Mesenchymal stem cell (in vitro differentiated cells and primary cell): ENCODE measurements at places on chromosomes 2 and 18.
A peak's percentile ranks its signal among the peaks of the same experiment; 100 is the strongest.

- H3K27me3 ChIP-seq: no peaks in the 10 kb centered on the region
- H3K36me3 ChIP-seq: no peaks in the 10 kb centered on the region
- H3K4me1 ChIP-seq: no peaks in the 10 kb centered on the region
- H3K4me3 ChIP-seq: no peak overlapping the region
- DNase-seq: no peak
- no peak overlapping the region for H3K27ac ChIP-seq
Measured at GRCh38 chr2:25920786-25921415, 42.6 kb upstream of the ASXL2 start.

DNA sequence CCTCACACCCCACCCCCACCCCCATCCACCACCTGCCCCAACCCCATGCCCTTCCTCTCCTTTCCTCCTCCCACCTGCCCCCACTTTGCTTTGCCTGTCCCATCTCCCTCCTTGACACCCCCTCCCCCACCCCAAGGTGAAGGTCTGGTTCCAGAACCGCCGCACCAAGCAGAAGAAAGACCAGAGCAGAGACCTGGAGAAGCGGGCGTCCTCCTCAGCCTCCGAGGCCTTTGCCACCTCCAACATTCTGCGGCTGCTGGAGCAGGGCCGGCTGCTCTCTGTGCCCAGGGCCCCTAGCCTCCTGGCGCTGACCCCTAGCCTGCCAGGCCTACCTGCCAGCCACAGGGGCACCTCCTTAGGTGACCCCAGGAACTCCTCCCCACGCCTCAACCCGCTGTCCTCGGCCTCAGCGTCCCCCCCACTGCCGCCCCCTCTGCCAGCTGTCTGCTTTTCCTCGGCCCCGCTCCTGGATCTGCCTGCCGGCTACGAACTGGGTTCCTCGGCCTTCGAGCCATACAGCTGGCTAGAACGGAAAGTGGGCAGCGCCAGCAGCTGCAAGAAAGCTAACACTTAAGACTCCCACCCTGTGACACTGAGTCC, 3.0 kb upstream of the ATP6V1B1 start:
- H3K27me3 ChIP-seq: peaks cover 22% of the 10 kb centered on the region
- H3K27ac ChIP-seq: no peak overlapping the region
- peaks cover 3% of the 10 kb centered on the region for H3K4me1 ChIP-seq
- no peaks in the 10 kb centered on the region for H3K36me3 ChIP-seq
- no peak overlapping the region for H3K4me3 ChIP-seq

- H3K27me3 ChIP-seq: no peaks in the 10 kb centered on the region
- H3K27ac ChIP-seq: no peak overlapping the region
- H3K36me3 ChIP-seq: no peaks in the 10 kb centered on the region
- H3K4me3 ChIP-seq: no peak overlapping the region
- no peaks in the 10 kb centered on the region for H3K4me1 ChIP-seq
Measured at GRCh38 chr2:126100962-126101361, 555.0 kb upstream of the GYPC start.

DNA sequence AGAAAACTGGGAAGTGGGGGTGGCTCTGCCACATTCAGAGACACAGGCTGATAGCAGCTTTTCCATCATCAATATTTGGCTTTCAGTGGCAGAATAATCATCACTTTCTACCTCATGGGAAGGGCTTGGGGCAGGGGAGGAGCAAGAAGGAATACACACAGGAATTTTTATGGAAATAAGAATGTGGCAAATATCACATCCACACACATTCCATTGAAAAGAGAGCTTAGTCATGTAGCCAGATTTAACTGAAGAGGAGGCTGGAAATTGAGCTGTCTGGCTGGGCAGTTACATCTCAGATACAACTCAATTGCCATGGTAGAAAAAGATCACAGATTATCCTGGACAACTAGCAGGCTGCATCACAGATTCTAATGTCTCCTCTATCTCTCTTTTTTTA, 1474.0 kb upstream of the ACVR2A start:
- H3K27ac ChIP-seq: peak overlapping the region; percentile 26
- H3K36me3 ChIP-seq: no peaks in the 10 kb centered on the region
- H3K4me3 ChIP-seq: no peak overlapping the region
- no peaks in the 10 kb centered on the region for H3K27me3 ChIP-seq

GRCh38 chr2:226327830-226328229, 471.8 kb downstream of the IRS1 start:
- no peak overlapping the region for H3K4me3 ChIP-seq
- H3K27me3 ChIP-seq: no peaks in the 10 kb centered on the region
- DNase-seq: no peak
- no peaks in the 10 kb centered on the region for H3K4me1 ChIP-seq
- no peak overlapping the region for H3K27ac ChIP-seq
- no peaks in the 10 kb centered on the region for H3K36me3 ChIP-seq

DNA sequence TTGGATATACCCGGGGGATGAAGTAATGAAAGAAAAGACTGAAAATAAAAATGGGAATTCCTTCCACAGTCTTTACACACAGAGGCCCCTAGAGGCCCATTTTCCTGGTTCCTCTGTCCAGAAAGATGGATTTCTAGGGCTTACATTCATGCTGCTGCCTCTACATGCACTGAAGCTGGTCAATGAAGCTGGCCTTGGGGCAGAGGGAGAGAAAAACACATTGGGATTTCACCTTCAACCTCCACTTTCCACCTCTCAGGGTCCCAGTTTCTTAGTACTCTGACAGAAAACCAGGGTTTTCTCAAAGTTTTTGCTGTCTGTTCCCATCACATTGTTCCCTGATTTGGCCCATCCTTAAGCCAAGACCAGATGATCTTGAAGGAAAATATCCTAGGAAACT, 154.6 kb upstream of the ZSWIM2 start:
- no peaks in the 10 kb centered on the region for H3K27me3 ChIP-seq
- DNase-seq: no peak
- H3K4me3 ChIP-seq: peak overlapping the region; percentile 47
- H3K27ac ChIP-seq: no peak overlapping the region
- H3K4me1 ChIP-seq: no peaks in the 10 kb centered on the region

DNA sequence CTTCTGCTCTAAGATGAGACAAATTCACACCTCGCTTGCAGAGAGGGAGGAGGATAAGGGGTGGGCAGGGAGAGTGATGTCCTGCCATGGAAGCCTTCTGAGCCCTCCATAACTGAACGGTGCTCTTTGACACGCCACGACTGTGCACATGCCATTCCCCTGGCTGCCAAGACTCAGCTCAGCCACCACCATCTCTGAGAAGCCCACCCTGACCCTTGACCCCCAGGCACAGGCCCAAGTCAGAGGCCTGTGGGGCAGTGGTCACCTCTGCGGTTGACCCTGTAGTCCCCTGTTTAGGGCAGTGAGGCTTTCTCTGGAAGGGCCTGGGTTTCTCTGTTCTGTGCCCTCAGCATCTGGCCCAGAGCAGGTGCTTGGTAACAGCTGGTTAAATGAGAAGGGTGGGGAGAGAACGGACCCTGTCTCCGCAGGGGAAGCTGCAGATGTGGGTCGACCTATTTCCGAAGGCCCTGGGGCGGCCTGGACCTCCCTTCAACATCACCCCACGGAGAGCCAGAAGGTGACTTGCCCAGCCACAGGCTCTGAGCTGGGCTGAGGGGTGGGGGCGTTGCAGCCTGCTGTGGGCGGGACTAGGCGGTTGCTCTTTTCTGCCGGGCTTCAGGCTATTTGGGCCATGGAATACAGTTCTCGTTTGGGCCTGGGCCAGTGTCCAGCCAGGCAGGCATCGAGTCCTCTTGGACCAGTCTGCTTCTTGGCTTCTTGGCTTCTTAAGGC, 215.1 kb downstream of the DYSF start:
- peaks cover 71% of the 10 kb centered on the region for H3K27me3 ChIP-seq
- no peak overlapping the region for H3K27ac ChIP-seq
- H3K4me3 ChIP-seq: no peak overlapping the region
- peaks cover 1% of the 10 kb centered on the region for H3K4me1 ChIP-seq
- no peak for DNase-seq
- peaks cover 93% of the 10 kb centered on the region for H3K36me3 ChIP-seq

DNA sequence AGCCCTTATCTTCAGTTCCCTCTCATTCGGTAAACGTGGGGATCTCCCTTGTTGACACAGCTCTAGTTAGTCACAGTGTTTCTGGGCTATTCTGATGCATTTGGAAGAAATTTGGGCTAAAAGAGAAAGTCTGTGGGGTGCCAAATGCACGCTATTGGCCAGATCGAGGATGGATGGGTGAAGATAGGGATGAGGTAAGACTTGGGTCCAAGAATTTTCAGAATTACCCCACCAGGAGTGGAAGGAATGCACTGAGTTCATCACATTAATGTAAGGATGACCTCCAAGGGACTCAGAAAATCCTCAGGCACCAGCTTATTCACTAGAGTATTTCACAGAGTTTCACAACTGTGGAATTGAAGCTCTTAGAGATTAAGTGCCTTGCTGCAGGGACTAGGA, 49.3 kb downstream of the NRP2 start:
- no peak overlapping the region for H3K4me3 ChIP-seq
- no peaks in the 10 kb centered on the region for H3K27me3 ChIP-seq
- H3K36me3 ChIP-seq: peaks cover 31% of the 10 kb centered on the region
- peak overlapping the region; percentile 85 for H3K27ac ChIP-seq
- peaks cover 28% of the 10 kb centered on the region for H3K4me1 ChIP-seq

DNA sequence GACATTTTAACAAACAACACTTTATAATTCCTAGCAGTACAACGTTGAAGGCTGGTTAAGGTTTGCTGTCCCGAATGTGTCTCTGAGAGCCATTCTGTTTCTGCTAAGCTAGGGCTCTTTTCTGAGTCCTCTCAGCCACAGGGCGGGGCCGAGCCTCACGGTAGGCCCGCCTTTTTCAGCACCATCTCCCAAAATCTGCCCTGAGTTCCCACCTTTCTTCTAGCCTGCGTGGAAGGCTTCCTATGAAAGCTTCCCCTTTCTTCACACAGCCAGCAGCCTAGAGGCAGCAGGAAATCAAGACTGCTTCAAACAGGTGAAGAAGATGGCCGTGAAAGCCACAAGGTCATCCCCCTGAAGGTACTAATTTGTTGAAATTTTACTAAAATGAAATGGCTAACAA, 255.5 kb downstream of the CDH2 start:
- no peaks in the 10 kb centered on the region for H3K36me3 ChIP-seq
- no peaks in the 10 kb centered on the region for H3K27me3 ChIP-seq
- H3K4me3 ChIP-seq: no peak overlapping the region
- peak overlapping the region; percentile 96 for H3K27ac ChIP-seq

DNA sequence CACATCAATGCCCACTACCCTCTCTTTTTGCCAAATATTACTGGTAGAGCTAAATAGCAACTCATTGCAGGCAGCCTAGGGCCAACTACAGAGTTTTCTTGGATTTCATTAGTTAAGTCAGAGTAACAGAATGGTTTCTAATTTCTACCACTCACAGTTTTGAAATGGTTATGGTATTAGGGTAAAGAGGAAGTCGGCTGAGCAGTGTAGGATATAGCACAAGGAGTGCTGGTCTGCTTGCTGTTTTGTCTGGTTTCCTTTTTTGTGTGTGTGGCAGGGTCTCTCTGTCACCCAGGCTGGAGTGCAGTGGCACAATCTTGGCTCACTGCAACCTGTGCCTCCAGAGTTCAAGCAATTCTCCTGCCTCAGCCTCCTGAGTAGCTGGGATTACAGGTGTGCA, 289.2 kb upstream of the CCDC68 start:
- peaks cover 39% of the 10 kb centered on the region for H3K36me3 ChIP-seq
- no peak overlapping the region for H3K27ac ChIP-seq
- no peak overlapping the region for H3K4me3 ChIP-seq
- DNase-seq: no peak

DNA sequence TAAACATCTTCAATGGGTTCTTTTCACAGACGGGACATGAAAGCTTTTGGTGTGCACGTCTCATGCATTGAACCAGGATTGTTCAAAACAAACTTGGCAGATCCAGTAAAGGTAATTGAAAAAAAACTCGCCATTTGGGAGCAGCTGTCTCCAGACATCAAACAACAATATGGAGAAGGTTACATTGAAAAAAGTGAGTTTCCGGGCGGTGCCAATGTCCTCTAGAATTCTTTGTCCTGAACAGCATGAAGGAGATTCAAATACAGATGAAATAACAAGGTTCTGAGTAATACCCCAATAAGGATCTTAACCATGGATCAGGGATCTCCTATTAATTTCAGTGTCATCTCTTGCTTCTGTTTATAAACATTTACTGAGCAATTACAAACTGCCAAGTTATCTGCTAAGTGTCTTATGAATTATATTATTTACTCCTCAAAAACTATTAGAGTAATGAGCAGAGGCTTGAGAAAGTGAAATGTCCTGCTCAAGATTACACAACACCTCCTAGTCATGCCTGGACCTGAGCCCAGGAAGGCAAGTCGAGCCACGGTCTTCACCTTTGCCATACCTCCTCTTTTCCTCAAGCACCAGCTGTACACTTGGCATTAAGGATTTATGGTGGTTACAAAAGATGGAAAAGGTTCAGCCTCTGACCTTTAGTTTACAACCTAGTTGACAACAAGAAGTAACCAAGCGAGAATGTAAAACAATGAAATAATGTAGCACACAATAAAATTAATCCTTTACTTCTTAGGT, 22.6 kb downstream of the DHRS9 start:
- H3K36me3 ChIP-seq: no peaks in the 10 kb centered on the region
- peak; percentile 28 for DNase-seq
- no peak overlapping the region for H3K27ac ChIP-seq
- no peak overlapping the region for H3K4me3 ChIP-seq
- peaks cover 21% of the 10 kb centered on the region for H3K27me3 ChIP-seq

DNA sequence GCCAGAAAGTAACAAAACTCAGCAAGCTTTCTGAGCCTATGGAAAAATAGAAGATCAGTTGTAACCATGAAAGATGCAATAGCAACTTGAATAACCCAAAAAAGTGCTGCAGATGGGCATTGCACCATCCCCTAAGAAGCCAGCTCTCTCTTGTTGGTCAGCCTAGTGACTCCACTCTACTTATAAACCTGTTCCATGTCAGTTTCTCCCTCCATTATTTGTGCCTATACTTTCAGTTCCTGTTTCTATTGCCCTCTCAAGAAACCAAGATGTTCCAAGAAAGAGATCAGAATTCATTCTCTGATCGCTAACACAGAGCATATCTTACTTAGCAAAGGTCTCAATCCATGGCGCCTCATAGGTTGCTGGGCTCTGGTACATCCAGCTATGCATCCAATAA, 170.3 kb upstream of the MAP2 start:
- H3K27me3 ChIP-seq: no peaks in the 10 kb centered on the region
- H3K27ac ChIP-seq: no peak overlapping the region
- DNase-seq: no peak

- no peak overlapping the region for H3K27ac ChIP-seq
- peaks cover 4% of the 10 kb centered on the region for H3K27me3 ChIP-seq
- H3K36me3 ChIP-seq: no peaks in the 10 kb centered on the region
- peaks cover 4% of the 10 kb centered on the region for H3K4me1 ChIP-seq
- no peak for DNase-seq
- H3K4me3 ChIP-seq: no peak overlapping the region
Measured at GRCh38 chr2:25692737-25693445, 19.5 kb upstream of the DTNB start.

DNA sequence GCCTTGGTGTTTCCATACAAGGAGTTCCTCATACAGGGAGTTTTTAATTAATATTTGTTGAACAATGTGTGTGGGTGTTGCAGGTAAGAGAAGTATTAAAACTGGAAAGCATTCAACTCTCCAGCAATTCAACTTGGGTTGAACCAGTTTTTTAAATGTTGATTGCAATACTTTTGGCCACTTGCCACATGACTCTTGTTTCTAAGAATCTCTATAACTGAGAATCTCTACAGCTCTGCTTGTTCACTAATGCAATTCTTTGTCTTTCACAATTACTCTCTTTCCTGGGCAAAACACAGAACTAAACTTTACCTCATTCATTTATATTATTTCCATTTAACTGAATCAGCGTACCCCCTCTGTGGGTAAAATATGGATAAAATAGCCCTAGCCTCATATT, 429.4 kb downstream of the ARHGAP15 start:
- H3K36me3 ChIP-seq: no peaks in the 10 kb centered on the region
- H3K27me3 ChIP-seq: no peaks in the 10 kb centered on the region

GRCh38 chr2:36371928-36372391, 16.4 kb downstream of the CRIM1 start:
- no peaks in the 10 kb centered on the region for H3K27me3 ChIP-seq
- peaks cover under 1% of the 10 kb centered on the region for H3K36me3 ChIP-seq
- DNase-seq: peak; percentile 62
- no peak overlapping the region for H3K4me3 ChIP-seq
